Transverse colon (tissue), 4 donors: ENCODE measurements at places on chromosomes 1 and 21. TPM values are rescaled to one million over a fixed set of nuclear protein-coding genes. Genes with fewer than 3 reads are reported as not detected.

Gene LRRC8D
- total RNA-seq: 81.5 TPM

Gene ADAMTS4
- total RNA-seq: 11.9 TPM

Gene IFNAR2
- 16.5 TPM for total RNA-seq

Gene LMX1A
- total RNA-seq: 0.41 TPM

Gene LCA5L
- total RNA-seq: not detected

Gene ALX3
- total RNA-seq: not detected

Gene TMEM269
- not detected for total RNA-seq

Gene RIMKLA
- total RNA-seq: 7.1 TPM

- DNase-seq: no peak
Observed at GRCh38 chr1:8858112-8858668, 20.3 kb downstream of the ENO1 start.

DNA sequence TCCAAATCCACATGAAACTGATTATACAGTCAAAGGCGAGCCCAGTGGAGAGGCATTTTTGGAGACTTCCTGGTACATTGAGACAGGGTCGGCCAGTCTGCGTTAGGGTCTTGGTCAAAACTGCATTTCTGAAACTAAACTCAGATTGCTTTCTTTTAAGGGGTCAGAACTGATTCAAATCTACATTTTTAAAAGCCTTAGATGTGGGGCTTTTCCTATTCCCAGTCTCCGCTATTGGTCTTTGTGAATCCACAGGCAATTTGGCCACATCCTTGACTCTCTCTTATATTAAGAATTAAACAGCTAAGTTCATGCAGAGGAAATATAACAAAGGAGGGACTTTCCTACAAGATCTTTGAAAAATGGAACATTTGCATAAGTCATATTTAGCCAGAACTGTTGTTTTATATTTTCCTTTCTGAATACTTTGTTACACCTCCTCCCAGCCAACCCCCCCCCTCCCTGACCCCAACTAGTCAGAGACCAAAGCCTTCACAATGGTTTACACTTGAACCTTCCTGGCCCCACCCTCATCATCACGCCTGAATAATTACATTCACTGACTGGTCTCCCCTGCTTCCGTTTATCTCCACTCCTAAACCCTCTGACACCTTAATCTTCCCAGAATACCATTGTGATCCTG lies 30.9 kb downstream of the SELL start:
- DNase-seq: no peak

DNA sequence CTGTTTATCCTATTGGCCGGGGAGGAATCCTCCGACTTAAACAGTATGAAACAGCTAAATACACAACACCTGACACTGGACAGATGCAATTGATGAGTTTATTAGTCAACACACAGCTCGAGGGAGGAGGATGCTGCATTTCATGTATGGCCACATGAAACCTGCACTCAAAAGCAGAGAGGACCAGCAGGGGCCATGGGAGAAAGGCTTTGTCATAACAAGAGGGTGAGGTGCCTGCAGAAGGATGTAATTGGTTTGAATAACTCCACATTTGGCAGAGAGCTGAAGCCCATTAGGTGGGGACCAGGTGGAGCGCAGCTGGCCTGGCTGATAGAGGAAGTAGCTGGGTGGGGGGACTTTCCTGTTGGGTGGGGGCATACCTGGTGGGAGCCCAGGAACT lies 599.1 kb downstream of the PTPRU start:
- no peak for DNase-seq

- DNase-seq: no peak
Observed at GRCh38 chr1:42928859-42929258, 29.8 kb downstream of the SLC2A1 start.

GRCh38 chr1:173489149-173489600 lies 12.0 kb downstream of the PRDX6 start:
- no peak for DNase-seq

- DNase-seq: no peak
Observed at GRCh38 chr1:23854568-23854967, 13.5 kb downstream of the FUCA1 start.

DNA sequence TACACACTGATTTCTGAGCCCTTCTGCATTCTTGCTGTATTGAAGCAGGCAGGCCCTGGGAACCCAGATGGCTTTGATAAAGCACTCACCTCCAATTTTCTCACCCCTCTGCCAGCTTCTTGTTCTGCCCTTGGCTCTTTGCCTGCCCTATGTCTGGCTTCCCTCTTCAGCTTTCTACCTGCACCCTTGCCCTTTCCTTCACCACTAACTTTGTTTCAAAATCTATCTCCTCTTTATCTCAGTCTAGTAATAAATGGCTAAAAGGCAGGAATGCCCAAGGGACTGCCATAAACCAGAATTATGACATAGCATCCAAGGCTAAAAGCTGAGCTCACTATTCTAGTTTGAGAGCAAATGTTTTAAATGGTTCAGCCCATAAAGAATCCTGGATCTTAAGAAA lies 178.7 kb downstream of the TNR start:
- no peak for DNase-seq

- no peak for DNase-seq
Observed at GRCh38 chr1:204434116-204434755, 22.6 kb upstream of the PPP1R15B start.
